ENCODE measurements at places on chromosomes 2 and 18.

GRCh38 chr2:25290811-25291495 is 50.8 kb downstream of the DNMT3A start:
- DNase-seq: no peak

GRCh38 chr2:85347599-85347998 is 6.7 kb downstream of the RETSAT start:
- no peak for DNase-seq

DNA sequence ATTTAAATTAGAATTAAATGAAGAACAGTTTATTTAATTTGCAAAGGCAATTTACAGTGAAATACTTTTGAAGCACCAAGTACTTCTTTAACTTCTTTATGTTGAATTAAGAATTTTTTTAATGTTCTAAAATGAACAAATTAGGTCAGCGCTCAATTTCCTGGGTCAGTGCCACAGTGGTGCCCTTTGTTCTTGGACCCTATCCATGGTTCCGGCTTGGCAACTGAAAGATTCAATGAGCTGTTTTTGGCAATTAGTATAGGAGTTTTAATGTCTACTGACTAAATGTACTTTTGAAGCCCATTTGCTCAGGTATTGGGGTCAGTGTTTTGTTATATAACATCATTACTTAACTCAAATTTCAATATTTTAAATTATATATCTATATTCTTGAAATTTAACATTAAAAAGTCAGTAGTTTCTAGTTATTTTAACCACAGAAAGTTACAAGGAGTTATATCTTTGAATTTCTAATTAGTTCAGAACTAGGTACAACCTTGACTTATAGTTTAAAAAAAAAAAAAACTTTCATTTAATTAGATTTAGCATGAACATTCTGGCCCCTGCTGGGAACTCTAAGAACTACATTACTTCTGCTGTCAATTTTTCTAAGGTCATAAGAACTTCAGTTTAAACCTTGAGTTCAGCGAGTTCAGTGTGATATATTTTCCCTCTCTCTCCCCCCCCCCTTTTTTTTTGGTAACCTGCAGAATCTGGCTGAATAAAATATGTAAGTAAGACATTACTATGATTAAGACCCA is 7.6 kb upstream of the MSTN start:
- peak; percentile 33 for DNase-seq

- no peak for DNase-seq
Observed at GRCh38 chr2:170742896-170743529, 27.2 kb upstream of the ERICH2 start.

- no peak for DNase-seq
Observed at GRCh38 chr2:147442816-147443215, 402.0 kb upstream of the ACVR2A start.

- peak; percentile 65 for DNase-seq
Observed at GRCh38 chr2:172172513-172173173, 69.9 kb upstream of the DLX2 start.

GRCh38 chr2:237643582-237644380 is 16.4 kb downstream of the LRRFIP1 start:
- no peak for DNase-seq

GRCh38 chr2:172333235-172333977 is 94.0 kb upstream of the ITGA6 start:
- DNase-seq: no peak

GRCh38 chr18:74804677-74805076 is 207.0 kb downstream of the ZNF407 start:
- DNase-seq: no peak

- no peak for DNase-seq
Observed at GRCh38 chr2:217609952-217610351, 392.8 kb downstream of the TNS1 start.

- DNase-seq: peak; percentile 15
Observed at GRCh38 chr2:161122772-161123530, 37.3 kb upstream of the TANK start.

- DNase-seq: no peak
Observed at GRCh38 chr18:8121942-8122480, 487.2 kb upstream of the RAB12 start.

- no peak for DNase-seq
Observed at GRCh38 chr18:75122334-75122958, 86.5 kb downstream of the PTGR3 start.

- DNase-seq: no peak
Observed at GRCh38 chr18:62512996-62513395, 9.8 kb upstream of the ZCCHC2 start.

DNA sequence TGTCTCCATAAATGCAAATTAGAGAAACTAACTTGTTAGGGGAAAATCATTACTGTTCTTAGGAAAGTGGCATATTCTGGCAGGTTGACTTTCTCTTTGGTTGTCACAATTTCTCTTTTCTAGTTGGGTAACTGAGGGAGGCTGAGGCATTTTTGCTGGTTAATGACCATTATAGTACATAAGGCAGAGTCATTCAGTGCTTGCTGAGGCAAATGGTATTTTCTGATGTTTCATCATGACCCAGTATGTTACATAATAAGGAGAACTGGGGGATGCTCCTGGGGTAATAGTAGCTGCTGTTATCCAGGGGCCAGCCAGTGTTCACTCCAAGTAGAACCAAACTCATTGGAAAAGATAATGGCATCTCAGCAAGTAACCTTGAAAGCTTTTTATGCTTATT is 62.3 kb downstream of the ITGA6 start:
- DNase-seq: no peak

DNA sequence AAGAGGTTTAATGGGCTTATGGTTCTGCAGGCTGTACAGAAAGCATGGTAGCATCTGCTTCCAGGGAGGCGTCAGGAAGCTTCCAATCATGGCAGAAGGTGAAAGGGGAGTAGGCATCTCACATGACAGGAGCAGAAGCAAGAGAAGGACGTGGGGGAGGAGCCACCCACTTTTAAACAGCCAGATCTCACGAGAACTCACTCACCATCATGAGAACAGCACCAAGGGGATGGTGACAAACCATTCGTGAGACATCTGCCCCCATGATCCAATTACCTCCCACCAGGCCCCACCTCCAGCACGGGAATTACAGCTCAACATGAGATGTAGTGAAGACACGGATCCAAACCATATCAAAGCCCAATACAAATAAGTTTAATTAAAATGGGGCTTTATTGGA is 113.8 kb downstream of the ATL2 start:
- no peak for DNase-seq

DNA sequence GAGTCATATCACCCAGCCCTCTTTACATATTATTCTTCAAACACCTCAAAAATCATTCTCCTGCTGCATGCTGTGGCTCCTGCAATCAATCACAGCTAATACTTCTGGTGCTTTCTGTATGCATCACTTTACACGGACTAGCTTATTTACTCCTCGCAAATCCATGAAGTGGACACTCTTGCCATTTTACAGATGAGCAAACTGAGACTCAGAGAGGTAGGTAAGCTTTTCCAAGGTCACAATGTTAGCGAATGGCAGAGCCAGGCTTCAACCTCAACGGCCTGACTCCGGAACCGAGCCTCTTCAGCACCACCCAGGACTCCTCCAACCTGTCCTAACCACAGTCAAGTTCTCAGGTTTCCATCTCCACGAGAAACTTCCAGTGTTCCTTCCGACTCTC is 36.8 kb downstream of the TCF4 start:
- no peak for DNase-seq

DNA sequence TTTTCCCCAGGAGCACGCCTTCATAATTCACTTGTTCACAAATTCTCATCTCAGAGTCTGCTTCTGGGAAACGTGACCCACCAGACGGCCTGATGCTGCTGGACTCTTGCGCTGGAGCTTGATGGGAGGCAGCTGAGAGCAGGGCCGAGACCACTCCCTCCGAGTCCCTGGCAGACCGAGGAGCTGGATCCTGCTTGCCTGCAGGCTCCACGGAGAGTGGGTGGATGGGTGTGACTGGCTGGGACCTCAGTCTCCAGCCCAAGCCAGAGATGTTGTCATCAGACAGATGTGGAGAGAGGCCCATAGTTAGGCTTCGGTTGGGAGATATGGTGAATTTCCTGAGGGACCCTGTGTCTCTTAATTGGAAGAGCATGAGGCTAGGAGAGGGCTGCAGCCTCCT is 76.4 kb downstream of the TSN start:
- no peak for DNase-seq

DNA sequence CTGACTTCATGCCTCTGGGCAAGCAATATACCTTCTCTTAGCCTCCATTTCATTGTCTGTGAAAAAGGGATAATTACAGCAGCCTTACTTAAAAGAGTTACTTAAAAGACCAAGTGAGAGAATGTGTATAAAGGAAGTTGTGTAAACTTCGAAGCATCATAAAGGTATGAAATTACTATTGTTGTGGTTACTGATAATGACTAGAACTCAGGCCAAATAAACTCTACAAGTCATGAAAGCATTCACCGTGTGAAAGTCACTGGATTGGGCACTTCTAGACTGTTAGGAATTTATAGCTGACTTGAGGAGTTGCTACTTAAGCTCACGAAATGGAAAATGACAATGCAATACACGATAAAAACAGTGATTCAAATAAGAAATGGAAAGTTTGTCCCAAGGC is 67.4 kb upstream of the HAAO start:
- no peak for DNase-seq

DNA sequence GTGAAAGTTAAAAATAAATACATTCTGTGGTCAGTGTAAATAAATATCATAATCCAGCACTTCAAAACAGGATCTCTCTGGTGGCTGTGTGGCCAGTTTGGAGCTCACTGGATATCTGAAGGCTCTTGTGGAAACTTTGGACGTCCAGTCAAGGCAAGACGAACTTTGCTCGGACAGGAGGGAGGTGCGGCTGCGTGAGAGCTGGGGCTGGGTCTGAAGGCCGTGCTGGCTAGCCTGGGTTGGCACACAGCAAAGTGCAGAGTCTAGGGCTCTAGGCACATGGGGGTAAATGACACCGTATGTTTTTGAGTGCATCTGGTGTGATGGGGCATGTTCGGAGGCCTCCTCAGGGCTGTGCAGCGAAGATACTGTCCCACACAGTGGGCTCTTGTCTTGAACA is 78.9 kb upstream of the TXNDC2 start:
- no peak for DNase-seq

DNA sequence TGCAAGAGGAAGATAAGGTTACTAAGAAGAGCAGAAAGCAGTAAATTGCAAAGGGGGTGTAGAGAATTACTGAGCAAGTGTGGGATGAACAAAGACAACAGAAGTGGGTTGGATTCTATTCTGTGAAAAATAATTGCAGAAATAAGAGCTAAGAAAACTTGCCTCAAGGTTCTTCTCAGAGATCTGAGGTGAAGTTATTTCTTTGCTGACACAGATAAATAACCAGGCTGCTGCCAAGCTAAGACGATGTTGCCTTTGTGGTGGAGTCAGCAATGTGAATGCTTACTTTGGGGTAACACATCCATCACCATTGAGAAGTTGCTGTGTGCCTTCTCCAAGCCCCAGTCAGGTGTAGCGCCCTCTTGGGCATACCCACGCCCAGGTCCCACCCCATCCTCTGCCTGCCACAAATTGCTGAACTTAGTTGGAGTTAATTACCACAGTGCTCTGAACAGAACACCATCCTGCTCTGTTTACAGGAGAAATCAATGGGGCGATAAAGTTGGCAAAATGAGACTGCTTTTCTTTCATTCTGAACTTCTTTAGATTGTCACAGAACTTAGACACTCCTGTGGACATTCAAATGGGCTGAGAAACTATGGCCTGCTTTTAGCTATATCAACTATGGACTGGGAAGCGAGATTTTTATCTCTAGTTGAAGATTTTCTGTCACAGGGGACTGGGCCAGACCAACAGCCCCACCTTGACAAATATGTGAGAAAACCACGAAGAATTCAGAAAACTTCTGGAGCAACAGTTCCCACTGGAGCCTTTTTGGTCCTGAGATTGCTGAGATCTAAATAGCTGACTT is 283.6 kb downstream of the TMX3 start:
- no peak for DNase-seq

DNA sequence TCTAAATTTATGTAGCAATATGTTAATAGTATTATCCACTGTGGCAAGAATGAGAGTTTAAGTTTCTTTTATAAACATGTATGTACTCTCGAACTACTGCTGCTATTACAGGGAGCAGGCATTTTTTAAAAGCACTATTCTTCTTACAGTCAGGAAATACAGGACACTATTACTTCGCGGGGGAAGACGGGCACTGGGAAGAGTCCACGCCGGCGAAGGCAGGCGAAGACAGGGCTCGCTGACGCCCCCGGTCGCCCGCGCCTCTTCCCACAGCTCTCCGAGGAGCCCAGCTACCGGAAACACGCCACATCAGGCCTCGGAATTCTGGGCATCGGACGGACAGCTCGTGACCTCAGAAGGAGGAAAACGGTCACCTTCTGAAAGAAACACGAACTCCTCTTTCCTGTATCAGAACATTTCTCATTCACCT is 90.2 kb downstream of the FAM161A start:
- no peak for DNase-seq

DNA sequence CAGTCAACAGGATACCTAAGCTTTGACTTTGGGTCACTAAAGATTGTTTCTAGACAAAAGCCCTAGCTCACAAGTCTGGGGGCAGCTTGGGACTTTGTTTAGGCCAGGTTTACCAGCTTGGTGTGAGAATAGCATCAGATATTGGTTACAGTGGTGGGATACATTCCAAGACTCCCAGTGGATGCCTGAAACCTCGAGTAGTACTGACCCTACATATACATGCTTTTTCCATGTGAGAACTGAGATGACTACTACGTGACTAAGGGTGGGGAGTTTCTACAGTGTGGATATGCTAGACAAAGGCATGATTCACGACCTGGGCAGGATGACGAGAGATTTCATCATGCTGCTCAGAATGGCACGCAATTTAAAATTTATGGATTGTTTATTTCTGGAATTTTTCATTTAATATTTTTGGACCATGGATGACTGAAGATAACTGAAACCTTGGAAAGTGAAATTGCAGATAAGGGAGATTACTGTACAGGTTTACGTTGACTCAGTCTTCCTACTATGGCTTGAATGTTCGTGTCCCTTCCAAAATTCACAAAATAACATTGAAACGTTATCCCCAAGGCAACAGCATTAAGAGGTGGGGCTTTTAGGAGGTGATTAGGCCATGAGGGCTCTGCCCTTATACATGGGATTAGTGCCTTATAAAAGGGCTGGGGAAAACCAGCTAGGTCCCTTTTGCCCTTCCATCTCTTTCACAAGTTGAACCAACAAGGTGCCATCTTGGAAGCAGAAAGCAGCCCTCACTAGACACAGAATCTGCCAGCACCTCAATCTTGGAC is 50.2 kb upstream of the CTAGE1 start:
- DNase-seq: no peak

DNA sequence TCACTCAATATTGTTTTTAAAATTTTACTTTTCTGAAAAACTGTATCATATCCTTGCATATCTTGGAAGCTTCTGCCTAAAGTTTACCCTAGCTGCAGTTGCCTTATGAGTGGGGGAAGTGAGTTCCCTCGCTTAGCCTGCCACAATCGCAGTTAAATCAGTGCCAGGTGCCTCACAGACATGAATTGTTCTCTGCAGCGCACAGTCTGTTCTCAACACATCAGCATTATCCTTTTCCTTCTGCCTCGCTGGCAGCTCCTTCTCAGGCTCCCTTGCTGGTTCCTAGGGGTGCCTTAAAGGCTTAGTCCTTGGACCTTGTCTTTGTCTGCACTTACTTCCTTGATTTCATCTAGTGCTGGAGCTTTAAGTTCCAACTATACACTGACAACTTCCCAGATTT is 132.8 kb downstream of the TTC27 start:
- no peak for DNase-seq

- DNase-seq: no peak
Observed at GRCh38 chr2:65458999-65459398, 26.6 kb upstream of the SPRED2 start.

Measured in KG1 (cell line).